ENCODE measurements at places on chromosomes 7 and 10.

- DNase-seq, result no peak
Measured at GRCh38 chr10:98589691-98590090, 143.0 kb upstream of the HPS1 start.

DNA sequence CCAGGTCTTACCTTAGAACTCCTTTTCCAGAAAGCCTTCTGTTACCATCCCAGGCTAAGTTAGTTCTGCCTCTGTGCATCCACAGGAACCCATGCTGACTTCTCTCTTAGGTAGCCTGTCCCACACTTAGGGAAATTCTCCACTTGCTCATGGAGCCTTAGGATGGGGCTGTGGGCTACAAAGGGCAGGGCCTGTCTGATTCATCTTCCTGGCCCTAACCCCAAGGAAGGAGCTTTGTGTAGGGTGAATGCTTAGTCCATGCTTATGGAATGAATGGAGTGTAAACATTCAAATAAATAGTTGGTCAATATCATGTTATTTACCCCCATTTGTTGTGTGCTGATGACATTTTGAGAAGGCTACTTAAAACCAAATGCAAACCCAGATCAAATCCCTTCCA is 54.7 kb downstream of the EMX2 start:
- DNase-seq, result no peak

- no peak for DNase-seq
Measured at GRCh38 chr7:29122081-29122480, 24.3 kb downstream of the CPVL start.

- no peak for DNase-seq
Measured at GRCh38 chr7:43625453-43625852, 42.5 kb downstream of the STK17A start.

DNA sequence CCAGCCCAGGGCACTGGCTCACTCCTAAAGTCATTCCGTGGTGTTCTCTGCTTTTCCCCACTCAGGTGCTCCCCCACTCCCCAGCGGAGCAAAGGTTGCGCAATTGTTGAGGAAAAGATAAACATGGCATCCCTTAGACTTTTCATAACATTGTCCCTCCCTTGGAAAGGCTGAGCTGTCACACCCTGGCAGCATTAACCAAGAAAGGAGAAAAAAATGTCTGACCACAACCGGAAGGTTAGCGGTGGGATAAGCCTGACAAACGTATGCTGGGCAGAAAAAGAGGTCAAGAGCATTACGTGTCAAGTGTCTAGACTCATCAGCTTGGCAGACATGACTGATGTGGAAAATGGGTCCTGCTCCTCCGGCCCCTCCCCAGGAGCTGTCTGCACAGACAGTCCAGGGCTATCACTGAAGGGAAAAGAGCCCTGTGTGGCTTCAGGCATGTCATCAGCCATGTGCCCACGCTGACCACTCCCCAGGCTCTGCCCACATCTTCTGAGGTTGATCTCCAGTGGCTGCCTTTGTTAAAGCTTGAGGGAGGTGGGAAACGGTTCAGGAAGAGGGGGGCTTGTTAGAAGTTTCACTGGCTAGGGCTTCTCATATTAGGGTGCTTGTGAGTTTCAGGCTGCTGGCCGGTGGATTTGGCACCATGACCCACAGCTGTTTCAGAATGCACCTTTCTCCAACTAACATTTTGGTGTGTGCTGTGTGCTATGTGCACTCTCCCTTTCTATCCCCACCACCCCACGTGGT is 30.1 kb downstream of the BTBD16 start:
- no peak for DNase-seq

DNA sequence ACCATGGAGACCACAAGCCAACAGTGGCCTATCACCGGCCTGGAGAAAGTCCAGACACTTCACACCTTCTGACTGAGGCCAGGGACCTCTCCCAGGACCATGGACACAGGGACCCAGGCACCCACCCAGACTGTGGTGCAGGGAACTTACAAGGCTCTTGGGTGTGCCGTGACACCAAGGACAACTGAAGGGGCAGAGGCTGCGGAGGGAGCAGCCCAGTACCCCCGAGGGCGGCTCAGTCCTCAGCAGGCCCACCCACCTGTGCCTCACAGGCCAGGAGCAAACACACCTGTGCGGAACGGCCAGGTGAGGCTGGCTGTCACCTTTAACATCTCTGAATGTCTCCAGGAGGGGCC is 182.3 kb downstream of the MAD1L1 start:
- no peak for DNase-seq

DNA sequence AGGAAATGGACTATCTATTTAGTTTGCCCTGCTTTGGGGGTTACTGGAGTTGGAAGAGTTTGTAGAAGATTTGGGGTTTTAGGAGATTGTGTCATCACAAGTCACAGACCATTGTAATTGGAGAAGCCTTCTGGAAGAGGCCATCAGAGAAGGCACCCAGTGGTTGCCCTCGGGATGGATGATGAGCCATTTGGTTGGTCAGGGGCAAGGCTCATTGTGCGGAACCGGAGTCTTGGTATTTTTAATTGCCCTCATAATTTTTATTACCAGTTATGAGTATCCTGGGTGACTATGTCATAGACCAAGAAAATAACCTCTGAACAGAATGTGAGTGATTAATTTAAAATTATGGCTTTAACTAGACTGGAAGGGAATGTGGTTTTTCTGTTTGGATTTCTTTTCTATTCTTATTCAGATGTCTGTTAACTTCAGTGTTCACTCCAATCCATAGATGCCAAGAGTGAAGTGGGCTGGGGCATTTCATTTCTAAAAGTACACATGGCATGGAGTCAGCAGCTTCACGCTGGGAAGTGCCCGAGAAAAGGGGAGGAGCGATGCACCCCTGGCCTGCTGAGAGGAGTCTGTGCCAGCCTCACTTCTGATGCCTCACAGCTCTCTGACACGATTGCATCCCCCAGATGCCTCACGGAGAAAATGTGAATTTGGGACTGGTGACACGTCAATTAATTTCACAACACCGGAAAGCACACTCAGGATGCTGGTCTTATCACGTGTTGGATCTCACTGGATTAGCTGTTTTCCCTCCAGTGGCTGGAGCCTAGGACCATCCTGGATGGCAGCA is 225.6 kb upstream of the IGFBP3 start:
- no peak for DNase-seq

GRCh38 chr7:47875998-47876744 is 72.1 kb downstream of the PKD1L1 start:
- no peak for DNase-seq

DNA sequence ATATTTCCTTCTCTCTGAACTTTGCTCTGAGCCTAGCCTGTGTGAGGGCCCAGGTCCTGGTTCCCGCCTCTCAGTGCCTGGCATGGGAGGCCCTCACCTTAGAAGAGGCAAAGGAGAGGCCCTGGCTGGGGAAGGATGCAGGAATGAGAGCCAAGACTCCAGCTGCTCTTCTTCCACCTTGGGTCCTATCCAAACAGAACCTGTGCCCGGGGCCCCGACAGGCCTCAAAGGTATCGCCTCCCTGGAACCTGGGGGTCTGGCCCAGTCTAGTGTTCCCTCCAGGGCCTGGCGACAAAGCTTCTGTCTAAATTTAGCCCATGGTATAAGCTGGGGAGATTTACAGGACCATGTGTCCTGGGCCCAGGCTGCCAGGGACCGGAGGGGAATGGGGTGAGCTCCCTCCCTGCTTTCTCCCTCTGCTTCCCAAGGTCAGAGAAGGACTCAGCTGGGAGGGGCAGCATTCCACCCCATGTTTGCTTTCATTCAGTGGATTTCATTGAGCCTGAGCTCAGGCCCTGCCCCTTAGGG is 12.0 kb upstream of the CRHR2 start:
- DNase-seq, result no peak

DNA sequence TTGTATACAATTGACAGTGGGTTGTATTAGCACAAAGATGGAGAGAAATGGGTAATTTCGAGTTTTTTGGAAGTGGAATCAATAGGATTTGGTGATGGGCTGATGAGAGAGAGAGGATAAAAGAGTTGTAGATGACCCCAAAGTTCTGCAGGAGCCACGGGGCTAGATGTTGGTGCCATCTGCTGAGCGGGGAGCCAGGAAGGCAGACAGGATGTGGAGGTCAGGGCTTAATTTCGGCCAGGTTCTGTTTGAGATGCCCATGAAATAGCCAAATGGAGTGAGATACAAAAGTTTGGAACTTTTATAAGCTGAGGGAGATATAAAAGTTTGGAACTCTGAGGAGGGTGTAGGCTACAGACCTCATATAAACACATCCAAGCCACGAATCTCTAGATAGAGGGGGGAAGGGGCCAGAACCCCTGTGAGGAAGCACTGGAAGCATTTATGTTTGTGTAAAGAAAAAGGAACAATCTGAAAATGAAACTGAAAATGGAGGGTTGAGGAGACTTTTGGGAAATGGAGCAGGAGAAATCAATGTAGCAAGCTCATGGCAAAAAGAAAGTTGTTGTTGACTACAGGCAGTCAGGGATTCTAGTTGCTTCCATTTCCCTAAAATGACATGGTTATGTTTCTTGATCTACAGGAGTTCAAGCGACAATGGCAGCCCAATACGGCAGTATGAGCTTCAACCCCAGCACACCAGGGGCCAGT is 2.2 kb downstream of the GIMAP4 start:
- DNase-seq, result no peak

DNA sequence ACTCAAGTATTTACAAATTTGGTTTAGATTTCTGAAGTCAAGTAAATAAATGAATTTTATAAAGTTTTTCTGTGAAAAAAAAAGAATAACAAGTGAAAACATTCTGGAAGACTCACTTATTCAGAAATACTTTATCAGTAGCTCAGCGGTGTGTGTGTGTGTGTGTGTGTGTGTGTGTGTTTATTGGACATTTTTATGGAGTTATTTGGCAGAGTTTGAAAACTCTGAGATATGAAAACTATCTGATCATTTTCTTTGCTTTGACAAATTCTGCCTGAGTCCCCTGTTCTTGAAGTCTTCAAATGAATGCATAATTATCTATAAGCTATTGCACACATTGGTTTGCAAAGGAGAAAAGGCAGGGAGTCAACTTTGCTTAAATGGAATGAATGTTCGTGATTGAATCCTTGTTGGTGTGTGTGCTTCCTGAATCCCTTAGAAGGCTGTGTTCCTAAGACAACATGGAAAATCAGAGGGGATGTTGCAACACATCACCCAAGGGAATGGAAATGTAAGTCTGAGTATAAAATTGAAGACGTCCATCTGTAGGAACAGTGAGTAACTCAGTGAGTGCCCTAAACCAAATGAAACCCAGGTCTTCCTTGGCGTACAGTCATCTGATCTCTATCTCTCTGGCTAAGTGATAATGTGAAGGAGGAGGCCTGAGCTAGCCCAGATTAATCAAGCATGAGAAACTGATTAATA is 160.9 kb downstream of the REEP3 start:
- DNase-seq, result no peak

DNA sequence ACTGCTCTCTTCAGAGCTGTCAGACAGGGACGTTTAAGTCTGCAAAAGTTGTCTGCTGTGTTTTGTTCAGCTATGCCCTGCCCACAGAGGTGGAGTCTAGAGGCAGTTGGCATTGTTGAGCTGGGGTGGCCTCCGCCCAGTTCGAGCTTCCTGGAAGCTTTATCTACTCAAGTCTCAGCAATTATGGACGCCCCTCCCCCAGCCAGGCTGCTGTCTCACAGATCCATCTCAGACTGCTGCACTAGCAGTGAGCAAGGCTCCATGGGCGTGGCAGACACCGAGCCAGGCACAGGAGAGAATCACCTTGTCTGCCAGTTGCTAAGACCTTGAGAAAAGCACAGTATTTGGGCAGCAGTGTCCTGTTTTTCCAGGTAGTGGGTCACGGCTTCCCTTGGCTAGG is 98.1 kb downstream of the SDHAF3 start:
- DNase-seq, result no peak

DNA sequence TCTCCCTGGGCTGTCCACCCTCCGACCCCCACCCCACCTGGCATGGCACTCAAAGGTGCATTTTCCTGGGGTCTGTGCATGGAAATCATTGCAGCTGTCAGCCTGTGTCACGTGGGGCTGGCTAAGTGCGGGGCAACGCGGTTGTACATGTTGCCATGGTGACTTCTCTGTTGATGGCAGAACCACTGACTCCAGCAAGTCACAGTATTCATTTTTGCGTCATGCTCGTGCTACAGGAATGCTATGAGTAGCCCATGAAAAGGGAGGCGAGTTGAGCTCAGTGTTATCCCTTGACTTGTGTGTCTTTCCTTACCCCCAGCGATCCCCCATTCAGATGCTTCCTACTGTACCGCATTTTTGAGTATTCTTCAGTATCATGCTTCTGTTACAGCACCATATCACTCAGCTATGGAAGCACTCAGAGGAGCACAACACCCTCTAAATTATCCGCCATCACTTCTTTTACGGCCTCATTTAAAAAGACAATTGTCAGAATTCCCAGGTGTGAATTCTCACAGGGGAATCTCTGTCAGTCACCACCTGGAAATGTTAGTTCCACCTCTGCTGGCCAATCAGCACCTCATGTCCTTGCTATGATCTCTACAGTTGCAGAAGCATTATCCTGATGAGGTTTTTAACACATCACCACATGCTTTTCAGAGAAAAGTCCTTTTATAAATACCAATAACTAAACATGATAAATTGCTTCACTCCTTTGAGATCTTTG is 194.4 kb upstream of the C7orf33 start:
- DNase-seq, result no peak

DNA sequence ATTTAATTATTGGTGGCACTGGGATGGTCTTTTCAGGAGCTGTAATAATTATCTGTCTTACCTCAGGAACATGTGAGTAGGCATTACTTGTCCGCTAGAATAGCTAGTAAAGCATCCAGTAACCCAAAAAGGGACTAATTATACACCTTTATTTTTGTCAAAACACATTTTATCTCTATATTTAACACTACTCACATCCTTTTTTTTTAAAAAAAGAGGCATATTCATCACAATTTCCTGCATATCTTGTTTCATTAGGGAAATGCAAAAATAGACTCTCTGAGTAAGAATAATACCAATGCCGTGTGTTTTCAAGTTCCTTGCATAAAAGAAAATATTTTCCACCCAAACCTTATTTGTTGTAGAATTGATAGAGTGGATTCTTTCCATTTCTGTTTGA is 99.5 kb downstream of the VTI1A start:
- DNase-seq, result no peak

GRCh38 chr10:104892879-104893617 is 252.0 kb downstream of the SORCS3 start:
- no peak for DNase-seq

GRCh38 chr10:113411456-113411855 is 141.4 kb upstream of the HABP2 start:
- DNase-seq, result no peak

DNA sequence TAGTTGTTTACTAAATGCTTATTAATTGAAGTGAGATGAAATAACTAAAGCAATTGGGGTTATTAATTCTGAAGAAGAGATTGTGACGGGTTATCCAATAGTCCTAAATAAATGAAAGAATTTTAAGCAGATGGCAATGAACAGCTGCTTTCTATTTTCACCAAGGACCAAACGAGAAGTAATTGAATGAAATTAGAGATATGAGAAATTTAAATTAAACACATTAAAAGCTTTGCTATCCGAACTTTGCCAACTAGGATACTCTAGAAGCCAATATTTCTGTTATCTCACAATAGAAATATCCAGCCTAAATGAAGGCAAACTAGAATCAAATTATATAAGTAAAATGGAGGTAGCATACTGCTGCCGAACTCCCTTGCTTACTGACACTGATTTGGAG is 103.2 kb downstream of the GPR37 start:
- no peak for DNase-seq

All from NCI-H2029 (cell line).